ENCODE measurements at places on chromosomes 4 and X. TPM values are rescaled to one million over a fixed set of nuclear protein-coding genes. Genes with fewer than 3 reads are reported as not detected.

GRCh38 chrX:17588303-17588702 is 149.0 kb upstream of the SCML1 start:
- DNase-seq: no peak

DNA sequence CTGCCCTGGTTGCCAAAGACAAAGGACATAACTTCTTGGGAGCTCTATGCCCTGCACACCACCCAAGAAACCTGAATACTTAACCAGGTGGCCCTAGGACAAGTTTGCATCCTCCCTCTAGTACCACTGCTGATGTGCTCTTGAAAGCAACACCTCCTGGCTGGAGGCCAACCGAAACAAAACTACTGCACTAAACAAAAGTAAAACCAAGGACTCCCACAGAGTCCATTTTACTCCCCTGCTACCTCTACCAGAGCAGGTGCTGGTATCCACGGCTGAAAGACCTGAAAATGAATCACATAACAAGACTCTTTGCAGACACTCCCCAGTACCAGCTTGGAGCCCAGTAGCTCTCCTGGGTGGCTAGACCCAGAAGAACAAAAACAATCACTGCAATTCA is 941.8 kb downstream of the RAPGEF2 start:
- no peak for DNase-seq

DNA sequence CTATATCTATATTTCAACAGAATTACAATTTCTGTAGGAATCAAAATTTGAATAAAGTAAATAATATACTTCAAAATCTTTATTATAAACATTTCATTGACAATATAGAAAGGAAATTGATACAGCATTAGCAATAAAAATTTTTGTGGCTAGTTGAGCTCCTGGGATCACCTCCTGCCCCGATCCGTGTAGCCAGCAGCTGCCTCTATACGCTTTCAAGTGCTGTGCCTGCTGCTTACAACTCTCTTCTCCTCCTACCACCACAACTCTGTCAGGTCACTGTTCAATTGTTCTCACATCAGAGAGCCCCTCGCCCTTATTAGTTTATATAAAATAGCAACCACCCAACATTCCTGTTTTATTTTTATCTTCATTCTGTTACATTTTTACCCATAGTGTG is 27.6 kb downstream of the INPP4B start:
- DNase-seq: no peak

DNA sequence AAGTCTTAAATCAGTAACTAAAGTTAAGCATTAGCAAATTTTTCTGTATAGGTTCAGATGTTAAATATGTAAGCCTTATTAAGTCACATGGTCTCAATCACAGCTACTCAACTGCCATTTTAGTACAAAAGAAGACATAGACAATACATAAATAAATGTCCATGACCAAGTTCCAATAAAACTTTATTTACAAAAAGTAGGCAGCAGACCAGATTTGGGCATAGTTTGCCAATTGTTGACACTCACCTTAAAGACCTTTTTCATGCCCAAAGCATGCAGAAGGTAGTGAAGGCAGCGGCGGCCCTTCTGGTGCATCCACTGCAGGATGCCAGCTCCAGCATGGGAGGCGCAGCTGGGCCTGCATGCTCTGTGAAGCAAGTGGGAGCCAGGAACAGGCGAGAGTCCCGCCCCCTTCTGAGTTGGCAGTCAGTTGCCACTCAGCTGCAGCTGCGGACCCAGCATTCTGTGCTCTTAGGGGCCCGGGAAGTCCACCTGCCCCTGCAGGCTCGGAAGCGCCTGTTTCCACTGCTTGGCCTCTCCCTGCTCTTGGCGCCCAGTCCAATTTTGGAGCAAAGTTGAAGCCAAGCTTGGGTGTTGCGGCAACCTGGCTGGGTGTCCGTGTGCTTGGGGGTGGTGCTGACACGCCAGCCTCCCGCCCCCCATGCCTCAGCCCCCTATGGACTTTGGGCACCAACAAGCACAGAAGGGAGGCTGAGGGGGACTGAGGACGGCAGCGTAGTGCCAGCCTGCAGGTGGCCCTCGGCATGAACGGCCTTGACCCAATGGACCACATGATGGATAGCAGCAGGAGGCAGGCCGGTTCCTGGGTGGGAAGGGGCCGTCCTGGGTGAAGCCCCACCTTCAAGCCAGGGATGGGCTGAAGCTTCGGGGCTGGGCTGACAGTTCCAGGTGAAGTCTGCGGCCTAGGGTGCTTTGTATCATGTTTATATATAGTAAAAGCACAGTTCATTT is 42.4 kb upstream of the PABPC4L start:
- DNase-seq: no peak

GRCh38 chr4:189304809-189305208 is 635.9 kb upstream of the FRG1 start:
- no peak for DNase-seq

DNA sequence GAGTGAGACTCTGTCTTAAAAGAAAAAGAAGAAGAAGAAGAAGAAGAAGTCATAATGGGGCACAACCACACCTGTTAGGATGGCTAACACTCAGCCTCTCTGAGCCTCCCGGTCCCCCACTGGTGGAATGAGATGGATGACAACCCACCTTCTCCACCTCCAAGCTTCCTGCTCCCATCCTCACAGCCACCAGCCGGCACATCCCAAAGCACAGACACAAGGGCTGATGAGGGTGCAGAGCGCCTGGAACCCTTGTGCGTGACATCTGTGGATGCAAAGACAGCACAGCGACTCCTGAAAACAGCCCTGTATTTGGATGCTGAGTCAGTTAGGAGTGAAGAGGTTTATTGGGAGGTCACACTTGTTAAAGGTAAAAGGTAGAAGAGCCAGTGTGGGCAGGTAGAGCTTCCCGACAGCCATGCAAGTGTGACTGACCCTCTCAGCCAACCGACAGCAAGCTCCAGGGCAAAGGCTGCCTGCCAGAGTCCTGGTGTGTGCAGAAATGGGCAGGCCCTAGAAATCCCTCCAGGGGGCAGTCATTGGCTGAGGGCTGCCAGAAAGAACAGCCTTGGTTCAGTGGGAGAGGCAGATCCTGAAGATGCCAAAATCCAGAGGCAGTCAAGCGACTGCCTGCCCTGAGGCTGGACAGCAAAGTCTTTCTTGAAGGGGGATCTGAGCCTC is 26.6 kb upstream of the MAN2B2 start:
- peak; percentile 6 for DNase-seq

DNA sequence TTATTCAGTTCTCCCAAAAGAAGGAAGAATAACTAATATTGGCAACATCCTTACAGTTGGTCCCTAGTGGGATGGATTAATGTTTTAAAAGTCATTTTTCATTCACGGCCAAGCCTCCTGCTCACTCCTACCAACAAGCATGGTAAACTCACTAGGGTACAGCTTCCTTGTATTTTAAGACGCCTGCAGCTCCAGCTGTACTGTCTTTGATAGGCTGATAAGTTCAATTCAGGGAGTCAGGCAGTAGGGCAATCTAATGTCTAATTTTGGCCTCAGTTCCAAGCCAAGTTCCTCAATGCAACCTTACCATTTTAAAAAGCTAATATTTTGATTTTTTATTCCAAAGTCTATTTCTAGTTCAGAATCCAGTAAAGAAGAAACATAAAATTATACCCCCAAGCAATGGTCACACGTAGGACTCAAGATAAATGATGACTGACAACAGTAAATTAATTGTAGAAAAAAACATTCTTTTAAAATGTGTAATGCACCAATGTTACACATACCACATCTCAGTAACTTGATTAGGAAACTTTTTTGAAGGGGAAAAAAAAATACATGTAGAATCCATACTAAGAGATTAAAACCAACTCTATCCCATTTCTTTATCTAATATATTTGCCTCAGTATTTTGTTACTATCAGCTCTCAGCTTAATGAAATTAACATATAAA is 9.3 kb downstream of the LCORL start:
- no peak for DNase-seq

DNA sequence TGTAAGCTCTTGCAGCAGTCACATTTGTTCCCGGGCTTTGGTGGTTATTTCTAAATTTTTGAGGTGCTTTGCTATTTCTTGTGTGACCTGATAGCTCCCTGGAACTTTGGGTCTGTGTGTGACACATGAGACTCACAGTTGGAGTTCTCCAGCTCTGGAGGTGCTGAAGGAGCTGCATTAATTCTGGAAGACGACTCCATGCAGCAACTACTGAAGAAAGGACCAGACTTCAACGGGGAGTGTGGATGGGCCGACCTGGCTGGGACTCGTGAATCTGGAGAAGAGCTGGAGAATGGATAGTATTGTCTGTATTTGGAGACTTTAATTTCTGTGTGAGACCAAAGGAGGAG is 1.5 kb downstream of the MRFAP1 start:
- peak; percentile 10 for DNase-seq

GRCh38 chrX:46376246-46376885 is 168.9 kb downstream of the ZNF674 start:
- DNase-seq: peak; percentile 58

DNA sequence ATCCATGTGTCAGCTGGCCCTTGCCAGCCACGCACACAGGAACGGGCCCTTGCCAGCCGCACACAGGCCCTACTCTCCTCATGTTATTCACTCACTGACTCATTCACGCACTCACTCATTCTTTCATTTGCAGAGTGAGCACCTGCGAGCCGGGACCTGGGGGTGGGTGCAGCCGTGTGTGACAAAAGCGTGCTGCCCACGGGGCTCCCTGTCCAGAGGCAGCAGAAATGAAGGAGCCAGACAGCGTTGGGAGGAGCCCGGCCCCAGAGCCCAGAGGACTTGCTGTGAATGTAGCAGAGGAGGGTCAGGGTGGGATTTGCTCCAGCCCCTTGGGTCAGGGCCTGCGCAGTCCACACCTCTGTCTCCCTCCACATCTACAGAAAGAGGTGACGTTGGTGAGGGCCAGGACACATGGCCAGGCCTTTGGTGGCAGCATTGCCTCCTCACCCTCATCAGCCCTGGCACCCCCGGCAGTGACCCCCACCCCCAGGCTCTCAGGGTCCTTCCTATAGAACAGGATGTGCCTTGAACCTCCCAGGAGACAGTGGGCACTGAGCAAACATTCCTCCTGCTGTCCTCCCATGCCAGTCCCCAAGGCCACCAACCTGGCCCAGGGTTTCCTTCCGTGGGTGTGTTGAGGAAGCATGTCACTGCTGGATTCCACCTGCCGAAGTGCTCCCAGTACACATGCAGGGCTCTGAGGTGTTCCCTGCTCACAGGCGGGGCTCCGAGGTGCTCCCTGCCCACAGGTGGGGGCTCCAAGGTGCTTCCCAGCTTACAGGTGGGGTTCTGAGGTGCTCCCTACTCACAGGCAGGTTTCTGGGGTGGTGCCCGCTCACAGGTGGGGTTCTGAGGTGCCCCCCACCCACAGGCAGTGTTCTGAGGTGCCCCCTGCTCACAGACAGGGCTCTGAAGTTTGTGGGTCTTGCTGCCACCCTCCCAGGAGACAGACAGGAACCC is 105.7 kb downstream of the HMX1 start:
- DNase-seq: no peak

DNA sequence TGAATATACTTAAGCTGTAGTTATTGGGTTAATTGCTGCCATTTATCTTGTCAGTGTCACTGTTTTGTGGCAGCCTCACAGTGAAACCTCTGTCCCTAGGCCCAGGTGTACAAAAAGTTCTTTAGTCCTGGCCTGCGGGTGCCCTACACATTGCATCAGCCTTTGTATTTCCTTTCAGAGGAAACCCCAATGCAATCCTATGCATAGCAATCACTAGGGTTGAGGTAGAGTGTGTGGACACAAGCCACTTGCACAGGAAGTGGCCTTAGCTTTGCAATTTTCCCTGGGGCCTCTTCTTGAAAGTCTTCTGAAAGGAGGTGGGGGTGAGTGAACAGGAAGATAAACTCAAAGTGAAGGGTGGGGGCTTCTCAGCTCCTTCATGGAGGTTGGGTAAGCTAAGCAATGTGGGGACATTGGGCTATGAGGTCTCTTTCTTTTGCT is 27.8 kb downstream of the VSIG4 start:
- DNase-seq: peak; percentile 53

- DNase-seq: no peak
These were observed 109.4 kb upstream of the CBLL2 start for GRCh38 chrX:22163326-22163725.

- no peak for DNase-seq
These were observed 197.2 kb upstream of the VCX3A start for GRCh38 chrX:6732101-6732500.

DNA sequence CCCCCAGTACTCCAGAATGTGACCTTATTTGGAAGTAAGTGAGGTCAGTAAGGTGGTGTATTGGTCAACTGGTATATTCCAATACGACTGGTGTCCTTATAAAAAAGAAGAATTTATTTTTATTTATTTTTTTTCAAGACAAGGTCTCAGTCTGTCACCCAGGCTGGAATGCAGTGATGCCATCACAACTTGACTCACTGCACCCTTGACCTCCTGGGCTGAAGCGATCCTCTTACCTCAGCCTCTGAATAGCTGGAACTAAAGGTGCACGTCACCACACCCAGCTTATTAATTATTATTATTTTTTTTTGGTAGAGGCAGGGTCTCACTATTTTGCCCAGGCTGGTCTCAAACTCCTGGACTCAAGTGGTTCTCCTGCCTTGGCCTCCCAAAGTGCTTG is 115.1 kb upstream of the PITX2 start:
- DNase-seq: no peak

- DNase-seq: peak; percentile 44
These were observed 24.4 kb upstream of the PLAC8 start for GRCh38 chr4:83138946-83139345.

GRCh38 chr4:114780205-114780604 is 181.6 kb downstream of the UGT8 start:
- DNase-seq: peak; percentile 5

GRCh38 chrX:16445166-16445752 is 204.7 kb upstream of the S100G start:
- peak; percentile 36 for DNase-seq

DNA sequence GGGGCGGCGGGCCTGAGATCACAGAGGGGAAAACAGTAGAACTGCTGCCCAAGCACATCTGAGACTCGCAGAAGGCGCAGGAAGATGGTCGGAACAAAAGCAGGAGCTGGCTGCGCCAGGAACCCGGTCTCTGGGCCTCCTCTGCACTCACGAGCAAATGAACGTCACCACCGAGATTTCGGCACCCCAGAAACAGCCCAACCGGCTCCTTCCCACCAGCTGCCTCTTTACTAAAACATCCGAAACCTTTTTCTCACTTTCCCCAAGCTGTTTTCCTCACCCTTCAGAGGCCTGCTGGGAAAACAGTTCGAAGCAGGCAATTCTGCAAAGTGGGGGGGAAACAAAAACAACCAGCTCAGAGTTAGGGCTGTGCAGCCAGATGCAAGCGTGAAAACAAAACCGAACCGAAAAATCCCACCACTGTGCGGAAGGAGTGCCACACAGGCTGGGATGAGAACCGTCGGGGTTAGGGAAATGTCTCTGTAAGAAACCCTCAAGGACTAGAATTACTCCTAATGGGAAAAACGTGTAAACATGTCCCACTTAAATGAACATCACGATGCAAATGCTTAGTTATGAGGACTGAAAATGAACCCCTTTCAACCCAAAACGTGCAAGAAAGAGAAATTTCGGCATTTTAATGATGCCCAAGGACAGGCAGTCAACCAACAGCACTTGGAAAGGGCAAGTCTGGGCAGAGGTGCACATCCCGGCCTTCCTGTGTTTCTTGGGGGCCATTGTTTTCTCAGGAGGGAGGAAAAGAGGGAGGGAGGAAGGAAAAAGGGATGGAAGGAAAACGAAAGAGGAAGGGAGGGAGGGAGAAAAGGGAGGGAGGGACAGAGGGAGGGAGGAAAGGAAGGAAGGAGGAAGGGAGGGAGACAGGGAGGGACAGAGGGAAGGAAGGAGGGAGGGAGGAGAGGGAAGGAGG is 15.8 kb downstream of the DHRSX start:
- DNase-seq: no peak

GRCh38 chr4:52550186-52550585 is 108.9 kb downstream of the USP46 start:
- DNase-seq: no peak

PNMA6F gene
- polyA plus RNA-seq: not detected

EXOSC9 gene
- 24.1 TPM for polyA plus RNA-seq

MCUB gene
- 12.8 TPM for polyA plus RNA-seq

TMLHE gene
- polyA plus RNA-seq: 9.2 TPM

All from small intestine (tissue), 16 donors.